ENCODE measurements at places on chromosomes 7 and 10.
A peak's percentile ranks its signal among the peaks of the same experiment; 100 is the strongest.

DNA sequence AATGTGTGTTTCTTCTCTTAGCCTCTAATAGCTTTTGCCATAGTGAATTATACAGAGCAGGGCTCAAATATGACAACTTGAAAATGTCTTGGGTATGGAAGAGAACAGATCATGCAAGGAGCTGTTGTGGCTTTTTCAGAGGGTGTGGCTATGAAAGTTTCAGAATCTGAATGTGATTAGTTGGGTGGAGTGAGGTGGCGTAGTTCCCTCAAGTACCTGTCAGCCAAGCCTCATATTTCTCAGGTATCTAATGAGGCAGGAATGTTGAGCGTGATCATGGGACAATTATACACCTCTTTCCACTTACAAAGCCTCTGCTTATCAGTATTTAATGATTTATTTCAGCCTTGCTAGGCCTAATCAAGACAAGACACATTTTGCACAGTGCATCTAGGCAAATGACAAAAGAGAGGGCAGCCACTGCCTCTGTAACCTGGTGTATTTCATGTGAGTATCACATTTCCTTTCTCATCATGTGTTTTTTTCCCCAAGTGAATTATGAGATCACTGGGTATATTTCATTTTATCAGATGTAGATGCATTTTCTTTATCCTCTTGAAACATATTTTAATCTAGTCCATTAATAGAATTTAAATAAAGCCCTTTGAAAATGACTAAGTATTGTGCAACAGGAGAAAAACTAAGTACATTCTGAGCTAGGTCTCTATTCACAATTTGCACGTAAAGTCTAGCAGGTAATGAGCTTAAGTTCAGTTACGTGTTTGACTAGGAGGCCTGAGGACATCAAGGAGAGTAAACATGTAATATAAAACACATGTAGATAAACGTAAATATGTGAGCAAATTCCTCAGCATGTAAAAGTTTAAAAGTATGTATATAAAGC lies 644.4 kb upstream of the IGFBP3 start:
- DNase-seq, result no peak

GRCh38 chr10:31820096-31820495 lies 108.5 kb downstream of the ARHGAP12 start:
- DNase-seq, result no peak

- DNase-seq, result no peak
These were observed 1284.1 kb upstream of the AUTS2 start for GRCh38 chr7:68314208-68314607.

GRCh38 chr7:21128062-21128817 lies 299.6 kb upstream of the SP4 start:
- peak; percentile 91 for DNase-seq

DNA sequence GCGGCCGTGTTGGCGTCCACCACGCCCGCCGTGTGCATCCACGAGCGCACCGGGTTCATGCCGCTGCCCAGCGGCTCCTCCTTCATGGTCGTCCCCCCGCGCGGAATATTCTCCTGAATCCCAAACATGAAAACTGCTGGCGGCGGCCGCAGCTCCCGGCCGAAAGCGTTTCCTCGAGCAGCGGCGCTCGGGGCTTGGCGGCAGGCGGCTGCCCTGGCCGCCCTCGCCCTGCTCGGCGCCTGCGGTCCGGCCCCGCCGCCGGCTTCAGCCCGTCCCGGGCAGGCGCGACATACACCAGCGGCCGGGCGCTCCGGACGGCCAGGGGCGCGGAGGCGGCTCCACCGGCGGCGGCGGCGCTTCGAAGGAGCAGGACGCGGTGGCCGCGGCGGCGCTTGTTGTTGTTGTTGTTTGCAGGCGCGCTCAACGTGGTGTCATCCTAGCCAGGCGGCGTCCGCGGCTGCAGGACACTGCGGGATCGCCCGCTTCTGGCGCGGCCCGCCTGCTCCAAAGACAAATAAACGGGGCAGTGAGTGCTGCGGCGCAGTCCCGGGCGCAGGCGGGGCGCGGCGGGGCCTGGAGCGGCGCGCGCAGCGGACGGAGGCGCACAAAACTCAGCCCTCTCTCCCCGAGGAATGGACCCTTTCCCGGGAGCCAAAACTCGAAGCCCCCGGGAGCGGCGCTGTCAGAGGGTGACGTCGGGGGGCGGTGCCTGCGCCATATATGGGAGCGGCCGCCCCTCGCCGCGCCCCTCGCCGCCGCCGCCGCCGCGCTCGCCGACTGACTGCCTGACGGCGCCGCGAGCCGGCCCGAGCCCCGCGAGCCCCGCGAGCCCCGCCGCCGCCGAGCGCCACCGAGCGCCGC lies at the start of gene EBF3:
Gene EBF3, minus strand, starts transcription at position 634 of the 861 bp plus-strand sequence. Its CDS starts 506 bp downstream, at position 128.
- peak; percentile 84 for DNase-seq

DNA sequence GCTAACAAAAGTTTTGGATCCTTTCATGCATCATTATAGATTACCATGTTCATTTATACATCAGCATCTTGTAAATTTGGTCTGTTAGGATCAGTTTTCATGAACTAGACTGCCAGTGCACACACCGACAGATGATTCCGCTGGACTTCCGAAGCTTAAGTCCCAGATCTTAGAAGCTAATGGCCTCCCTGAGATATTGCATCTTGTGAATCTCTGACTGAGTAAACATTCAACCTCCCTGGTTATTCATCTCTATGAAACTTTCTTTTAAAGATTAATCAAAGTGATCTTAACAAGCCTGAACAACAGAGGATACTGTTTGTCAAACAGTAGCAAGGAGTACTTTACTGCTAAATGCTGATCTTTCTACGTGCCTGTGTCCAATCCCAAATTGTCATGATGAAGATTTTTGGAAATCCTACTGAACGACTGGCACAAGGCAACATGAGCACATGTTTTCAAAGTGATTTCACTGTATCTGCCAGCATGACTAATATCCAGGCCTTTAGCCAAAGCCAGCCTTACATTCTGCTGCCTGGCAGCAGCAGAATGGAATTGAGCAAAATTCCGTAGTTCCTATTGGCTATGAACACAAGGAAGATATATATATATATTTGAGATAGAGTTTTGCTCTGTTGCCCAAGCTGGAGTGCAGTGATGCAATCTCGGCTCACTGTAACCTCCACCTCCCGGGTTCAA lies 91.3 kb upstream of the ANK3 start:
- DNase-seq, result no peak

GRCh38 chr10:50919010-50919409 lies 33.6 kb upstream of the A1CF start:
- no peak for DNase-seq

DNA sequence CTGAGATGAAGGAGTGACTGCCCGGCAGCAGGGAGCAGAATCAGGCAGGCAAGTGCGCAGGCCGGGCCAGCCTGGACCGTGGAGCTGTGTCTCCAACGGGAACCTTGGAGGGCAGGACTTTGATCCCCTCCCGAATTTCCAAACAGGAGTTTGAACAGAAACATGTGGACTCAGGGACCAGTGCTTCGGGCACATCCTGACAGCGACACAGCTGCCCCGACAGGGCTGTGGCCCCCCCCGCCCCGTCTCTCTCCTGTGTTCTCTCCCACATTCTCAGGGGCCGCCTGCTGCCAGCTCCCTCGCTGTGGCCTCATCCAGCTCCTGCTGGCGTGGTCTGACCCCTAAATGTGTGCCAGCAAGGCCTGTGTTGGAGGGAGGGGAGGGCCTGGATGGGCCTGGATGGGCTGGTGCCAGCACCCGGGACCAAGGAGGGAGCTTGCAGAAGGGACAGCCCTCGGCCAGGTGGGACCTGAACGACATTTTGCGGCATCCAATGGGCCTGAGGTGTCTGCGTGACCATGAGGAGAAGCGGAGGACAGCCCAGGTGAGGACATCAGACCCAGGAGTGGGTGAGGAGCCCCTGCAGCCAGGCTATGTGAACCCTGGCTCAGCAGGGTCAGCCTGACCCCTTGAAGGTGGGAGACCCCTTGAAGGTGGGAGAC lies 222.9 kb downstream of the DNAJB6 start:
- no peak for DNase-seq

- DNase-seq, result no peak
These were observed 60.2 kb upstream of the MYL10 start for GRCh38 chr7:101688995-101689907.

Measured in NCI-H1436 treated with DMSO at 0.1 percent for 48 hours (cell line).